ENCODE measurements at places on chromosomes 7 and 10.
A peak's percentile ranks its signal among the peaks of the same experiment; 100 is the strongest.

DNA sequence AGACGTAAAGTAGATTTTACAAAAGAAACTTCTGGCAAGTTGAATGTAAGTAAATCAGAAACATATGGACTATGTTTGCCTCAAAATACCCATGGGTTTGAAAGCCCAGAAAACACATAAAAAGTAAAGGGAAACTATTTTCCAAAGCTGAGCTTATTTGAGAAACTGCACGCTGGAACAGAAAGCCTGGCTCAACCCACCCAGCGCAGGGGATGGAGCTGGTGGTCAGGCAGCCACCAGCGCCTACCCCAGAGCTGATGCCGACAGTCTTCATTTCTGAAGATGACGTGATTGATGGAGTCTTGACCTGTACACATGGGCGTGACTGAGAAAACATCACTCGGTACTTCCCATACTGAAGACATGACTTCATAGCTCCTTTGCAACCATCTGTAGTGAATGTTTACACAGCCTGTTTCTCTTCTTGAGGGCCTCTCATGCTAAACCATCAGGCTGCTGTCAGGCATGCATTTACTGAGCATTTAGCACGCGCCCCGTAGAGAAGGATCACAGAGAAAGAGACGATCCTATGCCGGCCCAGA lies 232.6 kb upstream of the AUTS2 start:
- peak; percentile 43 for DNase-seq
- H3K36me3 ChIP-seq = no peaks in the 10 kb centered on the region
- H3K4me3 ChIP-seq = peak overlapping the region; percentile 3
- peaks cover 11% of the 10 kb centered on the region for H3K27me3 ChIP-seq

GRCh38 chr10:103697787-103698186 lies 157.6 kb downstream of the SH3PXD2A start:
- peaks cover 24% of the 10 kb centered on the region for H3K4me1 ChIP-seq
- no peak overlapping the region for H3K27ac ChIP-seq
- peaks cover 43% of the 10 kb centered on the region for H3K27me3 ChIP-seq
- H3K4me3 ChIP-seq = no peak overlapping the region

GRCh38 chr7:157904211-157904865 lies 567.5 kb downstream of the DNAJB6 start:
- H3K4me3 ChIP-seq = no peak overlapping the region
- no peaks in the 10 kb centered on the region for H3K36me3 ChIP-seq
- H3K27me3 ChIP-seq = peaks cover 6% of the 10 kb centered on the region
- H3K4me1 ChIP-seq = peaks cover 51% of the 10 kb centered on the region
- H3K27ac ChIP-seq = no peak overlapping the region
- DNase-seq = no peak

DNA sequence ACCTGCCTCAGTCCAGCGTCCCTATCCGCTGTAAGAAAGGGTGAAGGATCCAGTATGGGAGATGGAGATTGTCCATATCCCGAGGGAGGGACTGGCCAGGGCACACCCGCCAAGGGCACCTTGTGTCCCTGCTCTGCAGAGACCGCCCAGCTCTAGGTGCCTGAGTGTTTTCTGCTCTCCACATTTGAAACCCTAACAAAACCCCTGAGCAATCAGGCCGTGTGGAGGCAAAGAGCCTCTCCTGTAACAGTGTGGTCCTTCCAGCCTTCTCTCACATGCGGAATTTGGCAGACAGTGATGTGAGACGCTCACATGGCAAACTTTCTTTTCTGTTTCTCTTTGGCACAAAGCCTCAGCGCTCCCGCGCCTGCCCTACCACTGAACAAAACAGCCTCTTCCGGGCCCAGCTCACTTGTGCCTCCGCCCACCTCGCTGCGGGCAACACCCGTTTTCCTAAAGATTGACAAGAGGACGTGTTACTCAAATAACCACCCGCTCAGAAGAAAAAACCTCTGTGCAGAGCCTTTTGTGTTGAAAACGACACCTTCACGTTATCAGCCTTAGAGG lies 514.8 kb downstream of the DNAJB6 start:
- peak; percentile 37 for DNase-seq
- H3K27ac ChIP-seq = peak overlapping the region; percentile 82
- peaks cover 40% of the 10 kb centered on the region for H3K4me1 ChIP-seq
- peak overlapping the region; percentile 53 for H3K4me3 ChIP-seq
- peaks cover 2% of the 10 kb centered on the region for H3K27me3 ChIP-seq
- H3K36me3 ChIP-seq = no peaks in the 10 kb centered on the region

DNA sequence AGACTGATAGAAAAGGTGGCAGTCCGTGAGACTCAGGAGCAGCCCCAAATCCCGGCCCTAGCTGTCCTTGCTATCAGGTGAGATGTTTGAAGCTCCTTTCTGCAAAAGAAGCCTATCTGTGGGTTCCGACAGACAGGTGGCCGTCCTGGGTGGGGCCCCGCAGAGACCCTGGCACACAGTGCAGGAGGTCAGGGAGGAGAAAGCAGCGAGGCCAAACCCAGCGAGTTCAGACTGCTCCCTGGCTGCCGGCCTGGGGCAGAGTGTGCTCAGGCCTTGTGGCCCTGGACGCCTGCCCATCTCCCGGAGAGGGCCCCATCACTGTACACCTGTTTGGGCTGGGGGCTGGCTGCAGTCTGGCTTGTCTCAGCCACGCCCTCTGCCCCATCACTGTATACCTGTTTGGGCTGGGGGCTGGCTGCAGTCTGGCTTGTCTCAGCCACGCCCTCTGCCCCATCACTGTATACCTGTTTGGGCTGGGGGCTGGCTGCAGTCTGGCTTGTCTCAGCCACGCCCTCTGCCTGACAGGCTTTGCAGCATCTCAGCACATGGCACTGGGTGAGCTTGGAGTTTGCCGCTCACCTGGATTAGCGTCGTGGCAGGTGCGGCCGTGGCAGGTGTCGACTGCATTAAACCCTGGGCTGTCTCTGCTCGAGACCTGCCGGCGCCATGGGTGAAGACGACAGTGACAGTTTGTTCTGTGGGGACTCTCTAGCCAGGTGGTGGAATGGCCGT lies 11.8 kb upstream of the PRKAR1B start:
- no peak for DNase-seq
- H3K36me3 ChIP-seq = peaks cover 33% of the 10 kb centered on the region
- no peak overlapping the region for H3K27ac ChIP-seq
- no peaks in the 10 kb centered on the region for H3K27me3 ChIP-seq
- H3K4me1 ChIP-seq = peaks cover 9% of the 10 kb centered on the region
- H3K4me3 ChIP-seq = no peak overlapping the region

DNA sequence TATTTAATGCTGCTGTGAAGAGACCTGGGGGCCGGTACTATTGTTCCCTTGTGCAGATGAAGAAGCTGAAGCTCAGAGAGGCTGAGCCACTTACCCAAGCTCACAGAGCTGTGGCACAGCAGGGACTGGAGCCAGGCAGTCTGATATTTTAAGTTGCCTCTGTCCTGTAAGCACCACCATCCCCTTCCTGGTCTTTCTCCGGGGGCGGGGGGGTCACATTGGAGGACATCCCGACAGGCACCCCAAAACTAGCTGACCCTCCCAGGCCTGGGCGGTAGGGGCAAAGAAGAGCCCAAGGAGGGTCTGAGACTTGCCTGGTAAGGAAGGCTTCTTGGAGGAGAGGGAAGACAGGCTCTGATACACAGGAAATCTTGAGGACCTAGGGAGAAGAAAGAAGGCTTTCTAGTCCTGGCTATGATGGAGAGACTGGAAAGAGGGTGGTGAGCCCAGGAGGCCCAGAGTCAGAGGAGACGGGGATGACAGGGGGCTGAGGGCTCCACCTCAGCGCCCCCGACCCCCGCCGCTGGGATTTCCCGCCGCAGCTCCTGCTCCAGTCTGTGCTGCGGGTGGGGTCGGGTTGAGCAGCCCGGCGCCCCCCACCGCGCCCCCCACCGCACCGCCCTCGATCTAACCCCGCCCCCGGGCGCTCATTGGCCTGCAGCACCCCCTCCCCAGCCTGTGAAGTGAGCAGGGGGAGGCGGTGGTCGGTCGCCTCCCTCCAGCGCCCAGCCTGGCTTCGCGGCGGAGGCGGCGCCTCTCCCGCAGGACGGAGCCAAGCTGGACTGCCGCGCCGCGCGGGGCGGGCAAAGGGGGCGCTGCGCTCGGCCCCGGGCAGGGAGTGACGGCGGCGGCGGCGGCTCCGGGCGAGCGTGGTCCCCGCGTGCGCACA lies at the start of gene ADCYAP1R1:
Gene ADCYAP1R1, plus strand, starts transcription at position 711 of the 889 bp plus-strand sequence. CDS start 10,957 bp downstream, outside the sequence.
- peaks cover 70% of the 10 kb centered on the region for H3K27me3 ChIP-seq
- peak; percentile 75 for DNase-seq
- no peaks in the 10 kb centered on the region for H3K36me3 ChIP-seq
- H3K4me3 ChIP-seq = peak within 1 kb of the TSS; percentile 85
- no peak within 1 kb of the TSS for H3K27ac ChIP-seq

DNA sequence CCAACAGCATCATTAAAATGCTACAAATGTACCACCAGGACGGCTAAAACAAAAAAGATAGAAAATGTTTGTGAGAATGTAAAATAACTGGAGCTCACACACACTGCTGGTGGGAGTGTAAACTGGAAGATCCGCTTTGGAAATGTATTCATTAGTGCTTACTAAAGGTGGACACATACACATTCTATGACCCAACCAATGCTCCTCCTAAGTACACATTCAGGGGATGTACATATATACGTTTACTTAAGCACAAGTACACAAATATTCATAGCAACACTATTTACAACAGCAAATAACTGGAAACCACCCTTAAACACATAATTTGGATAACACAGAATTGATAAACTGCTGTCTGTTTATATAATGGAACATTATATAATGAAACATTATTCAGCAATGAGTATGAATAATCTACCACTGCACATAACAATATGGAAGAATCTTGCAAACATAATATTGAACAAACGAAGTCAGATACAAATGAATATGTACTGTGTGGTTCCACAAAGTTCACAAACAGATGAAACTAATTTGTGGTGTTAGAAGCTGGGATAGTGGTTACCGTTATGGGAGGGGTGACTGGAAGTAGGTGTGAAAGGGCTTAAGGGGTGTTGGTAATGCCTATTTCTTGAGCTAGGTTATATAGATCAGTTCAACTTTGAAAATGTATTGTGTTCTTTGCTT lies 52.1 kb downstream of the STRA8 start:
- H3K4me3 ChIP-seq = no peak overlapping the region
- peaks cover 10% of the 10 kb centered on the region for H3K27me3 ChIP-seq
- no peak overlapping the region for H3K27ac ChIP-seq
- H3K4me1 ChIP-seq = peaks cover 5% of the 10 kb centered on the region

GRCh38 chr7:54827734-54828133 lies 68.7 kb upstream of the SEC61G start:
- no peaks in the 10 kb centered on the region for H3K36me3 ChIP-seq
- H3K27me3 ChIP-seq = peaks cover 4% of the 10 kb centered on the region
- H3K4me3 ChIP-seq = no peak overlapping the region

DNA sequence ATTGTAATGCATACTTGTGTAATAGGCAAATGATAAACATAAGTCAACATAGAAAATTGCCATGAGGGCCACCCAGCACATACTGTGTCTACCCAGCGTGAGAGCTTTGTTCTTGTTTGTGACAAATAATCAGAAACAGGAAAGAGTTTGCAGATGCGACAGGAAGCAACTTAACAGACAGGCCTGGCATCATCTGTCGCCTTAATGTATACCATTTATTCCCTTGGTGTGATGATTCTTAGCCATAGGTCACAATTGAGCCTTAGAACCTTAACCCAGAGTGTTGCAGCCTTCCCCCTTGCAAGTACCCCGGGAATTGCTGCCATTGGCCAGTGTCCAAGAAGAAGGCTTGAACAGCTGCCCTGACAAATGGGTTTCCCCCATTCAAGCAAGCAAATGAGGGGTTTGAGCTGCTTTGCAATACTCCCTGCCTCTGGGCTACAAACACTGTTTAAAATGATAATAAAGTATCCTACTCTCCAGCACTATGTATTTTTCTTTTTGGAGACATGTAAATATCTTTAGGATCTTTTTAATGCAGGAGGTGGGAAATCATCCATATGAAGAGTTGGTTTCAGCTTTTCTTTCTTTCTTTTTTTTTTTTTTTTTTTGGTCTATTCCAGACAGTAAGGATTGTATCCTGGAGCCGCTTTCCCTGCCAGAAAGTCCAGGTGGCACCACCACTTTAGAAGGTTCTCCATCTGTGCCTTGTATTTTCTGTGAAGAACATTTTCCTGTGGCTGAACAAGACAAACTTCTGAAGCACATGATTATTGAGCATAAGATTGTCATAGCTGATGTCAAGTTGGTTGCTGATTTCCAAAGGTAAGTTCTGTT lies 80.0 kb downstream of the ZNF277 start:
- peak overlapping the region; percentile 54 for H3K27ac ChIP-seq
- H3K27me3 ChIP-seq = no peaks in the 10 kb centered on the region
- H3K36me3 ChIP-seq = peaks cover 8% of the 10 kb centered on the region
- no peak for DNase-seq

GRCh38 chr10:119597405-119598186 lies 832 bp upstream of the TIAL1 start:
- no peak for DNase-seq
- H3K27me3 ChIP-seq = peaks cover 4% of the 10 kb centered on the region
- H3K36me3 ChIP-seq = peaks cover 24% of the 10 kb centered on the region
- peaks cover 40% of the 10 kb centered on the region for H3K4me1 ChIP-seq

GRCh38 chr10:29039677-29040189 lies 249.1 kb upstream of the LYZL1 start:
- no peaks in the 10 kb centered on the region for H3K4me1 ChIP-seq
- DNase-seq = no peak
- no peak overlapping the region for H3K4me3 ChIP-seq
- no peaks in the 10 kb centered on the region for H3K36me3 ChIP-seq
- peaks cover 9% of the 10 kb centered on the region for H3K27me3 ChIP-seq
- no peak overlapping the region for H3K27ac ChIP-seq

DNA sequence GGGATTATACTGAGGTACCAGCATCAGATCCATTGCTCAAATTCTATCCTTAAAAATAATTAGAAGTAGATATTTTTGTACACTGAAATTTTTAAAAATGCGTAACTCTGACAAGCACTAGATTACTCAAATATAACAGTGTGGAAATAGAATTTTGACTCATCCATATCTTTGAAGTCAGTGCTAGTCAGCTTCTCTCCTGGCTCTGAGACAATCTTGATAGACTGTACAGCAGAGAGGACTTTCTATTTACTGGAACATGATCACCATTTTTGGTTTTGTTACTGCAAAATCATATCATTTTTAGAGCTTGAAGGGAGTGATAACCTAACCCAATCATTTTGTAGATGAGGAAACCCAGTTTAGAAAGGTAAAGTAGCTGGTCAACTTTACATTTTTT lies 195.0 kb downstream of the MTERF1 start:
- no peaks in the 10 kb centered on the region for H3K4me1 ChIP-seq
- H3K27ac ChIP-seq = no peak overlapping the region
- H3K36me3 ChIP-seq = peaks cover 11% of the 10 kb centered on the region
- peaks cover 3% of the 10 kb centered on the region for H3K27me3 ChIP-seq
- no peak overlapping the region for H3K4me3 ChIP-seq

DNA sequence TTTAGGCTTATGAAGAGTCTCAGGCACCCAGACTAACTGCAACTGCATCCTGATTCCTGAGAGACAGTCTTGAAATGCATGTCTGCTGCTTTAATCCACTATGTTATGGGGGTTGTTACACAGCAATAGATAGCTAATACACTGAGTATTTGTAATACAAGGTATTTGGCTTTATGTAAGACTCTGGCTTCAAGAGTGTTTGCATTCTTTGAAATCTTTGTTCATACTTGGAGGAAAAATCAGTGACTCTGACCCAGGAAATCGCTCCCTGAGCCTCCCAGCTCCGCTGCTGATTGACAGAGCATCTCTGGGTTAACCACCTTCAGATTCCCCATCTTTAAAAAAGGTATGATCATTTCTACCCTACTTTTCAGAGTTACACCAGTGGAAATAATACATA lies 133.9 kb downstream of the MTPAP start:
- H3K27ac ChIP-seq = peak overlapping the region; percentile 94
- peaks cover 12% of the 10 kb centered on the region for H3K27me3 ChIP-seq
- H3K36me3 ChIP-seq = peaks cover 4% of the 10 kb centered on the region
- H3K4me3 ChIP-seq = no peak overlapping the region
- DNase-seq = no peak
- H3K4me1 ChIP-seq = peaks cover 43% of the 10 kb centered on the region

- no peaks in the 10 kb centered on the region for H3K36me3 ChIP-seq
- H3K27me3 ChIP-seq = peaks cover 5% of the 10 kb centered on the region
- no peak overlapping the region for H3K4me3 ChIP-seq
Measured at GRCh38 chr7:146201945-146202344, 85.3 kb downstream of the CNTNAP2 start.

All from nephron progenitor cell (in vitro differentiated cells).